ENCODE measurements at places on chromosomes 1 and 21. TPM values are rescaled to one million over a fixed set of nuclear protein-coding genes. Genes with fewer than 3 reads are reported as not detected.

DNA sequence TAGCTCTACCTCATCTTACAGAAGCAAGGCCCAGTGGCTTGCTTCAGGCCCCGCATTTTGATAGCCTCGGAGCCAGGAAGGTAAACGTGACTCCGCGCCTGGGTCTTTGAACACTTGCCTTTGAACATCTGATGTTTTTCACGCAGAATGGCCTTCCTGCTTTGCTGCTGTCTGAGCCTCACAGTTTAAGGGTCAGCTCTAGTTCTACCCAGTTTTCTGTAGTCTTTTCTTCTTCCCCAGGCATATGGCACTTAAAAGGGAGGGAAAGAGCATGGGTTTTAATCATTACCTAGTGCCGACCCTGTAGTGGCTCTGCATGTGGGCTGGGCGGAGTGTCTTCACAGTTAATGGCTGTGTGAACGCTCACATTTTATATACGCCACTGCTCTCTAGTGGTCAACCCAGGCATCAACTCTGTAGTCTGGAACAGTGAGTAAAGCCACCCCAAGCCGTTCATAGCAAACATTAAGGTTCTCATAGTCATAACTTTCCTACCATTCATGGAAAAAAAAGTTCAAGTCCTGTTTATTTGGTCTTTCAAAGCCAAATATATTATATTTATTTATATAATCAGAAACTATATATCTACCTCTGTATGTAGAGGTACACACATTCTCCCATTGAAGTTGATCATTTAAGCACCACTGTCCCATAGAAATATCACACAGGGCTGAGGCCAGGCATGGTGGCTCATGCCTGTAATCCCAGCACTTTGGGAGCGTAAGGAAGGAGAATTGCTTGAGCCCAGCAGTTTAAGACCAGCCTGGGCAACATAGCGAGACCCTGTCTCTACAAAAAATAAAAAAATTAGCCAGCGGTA is 78.1 kb downstream of the IER5 start:
- peak; percentile 77 for DNase-seq

Gene LMOD1
- 50.1 TPM for total RNA-seq

- DNase-seq = no peak
Measured at GRCh38 chr1:23217421-23218115, at the start of gene HTR1D. HTR1D (minus strand) TSS chr1:23217502; CDS start chr1:23194219, 23,283 bp downstream.

- no peak for DNase-seq
Measured at GRCh38 chr1:40252601-40253000, 4.9 kb downstream of the TMCO2 start.

DNA sequence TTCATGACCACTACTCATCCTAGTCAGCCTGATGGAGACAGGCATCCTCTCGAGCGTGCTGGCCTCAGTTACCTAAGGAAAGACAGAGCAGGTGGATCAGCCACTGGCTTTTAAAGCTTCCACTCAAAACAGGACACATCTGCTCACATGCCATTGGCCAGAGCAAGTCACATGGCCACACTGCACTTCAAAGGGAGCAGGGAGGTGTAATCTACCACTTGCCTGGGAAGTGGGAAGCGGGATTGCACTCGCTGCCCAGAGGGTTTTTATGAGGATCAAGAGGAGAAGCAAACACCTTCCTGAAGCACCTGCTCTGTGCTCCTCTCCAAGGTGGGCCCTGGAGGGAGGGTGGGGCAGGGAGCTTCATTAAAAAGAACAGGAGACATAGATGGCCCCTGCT is 108.0 kb downstream of the TAS1R2 start:
- DNase-seq = no peak

GRCh38 chr21:37244501-37245095 is 22.5 kb downstream of the VPS26C start:
- no peak for DNase-seq

Gene IL19
- 1.7 TPM for total RNA-seq

GRCh38 chr1:223229756-223230155 is 86.7 kb upstream of the TLR5 start:
- no peak for DNase-seq

GRCh38 chr21:16587141-16587581 is 857.4 kb downstream of the USP25 start:
- peak; percentile 54 for DNase-seq

DNA sequence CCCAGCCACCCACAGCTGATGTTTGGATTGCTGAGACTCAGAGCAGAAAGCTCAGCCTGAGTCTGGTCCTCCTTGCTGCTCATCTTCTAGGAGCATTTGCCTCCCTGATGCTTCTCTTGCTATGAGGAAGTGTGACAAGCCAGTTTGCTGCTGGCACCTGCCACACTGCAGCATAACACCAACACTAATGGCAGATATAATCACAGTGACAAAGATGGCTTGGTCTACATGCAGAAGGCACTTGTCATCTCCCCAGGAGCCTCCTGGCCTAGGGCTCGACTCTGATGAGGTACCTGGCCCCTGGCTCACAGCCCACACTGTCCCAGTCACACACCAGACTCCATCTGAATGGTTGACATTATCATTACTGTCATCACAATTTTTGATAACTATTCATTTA is 13.9 kb upstream of the PSMB2 start:
- no peak for DNase-seq

- DNase-seq = peak; percentile 33
Measured at GRCh38 chr1:88773540-88774150, 89.6 kb downstream of the PKN2 start.

DNA sequence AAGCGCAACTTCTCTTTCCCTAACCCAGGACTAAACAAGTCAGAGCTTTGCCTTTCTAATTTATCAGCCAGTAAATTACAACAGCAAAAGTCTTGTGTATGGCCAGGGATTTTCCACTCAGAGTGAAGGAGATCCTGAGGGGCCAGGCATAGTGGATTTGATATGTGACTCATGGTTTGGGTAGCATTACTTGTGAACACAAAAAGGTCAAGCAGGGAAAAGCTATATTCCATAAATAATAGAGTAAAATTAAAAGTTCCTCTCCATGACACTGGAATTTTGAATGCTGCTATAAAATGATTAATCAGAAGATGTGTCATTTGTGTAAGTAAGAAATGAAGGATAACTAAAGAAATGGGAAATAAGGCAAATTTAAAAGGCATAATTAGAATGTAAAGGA is 284.8 kb downstream of the HLX start:
- DNase-seq = peak; percentile 56

Gene SMYD3
- total RNA-seq = 36.1 TPM

GRCh38 chr1:229344937-229345684 is 2.3 kb upstream of the CCSAP start:
- DNase-seq = peak; percentile 10

DNA sequence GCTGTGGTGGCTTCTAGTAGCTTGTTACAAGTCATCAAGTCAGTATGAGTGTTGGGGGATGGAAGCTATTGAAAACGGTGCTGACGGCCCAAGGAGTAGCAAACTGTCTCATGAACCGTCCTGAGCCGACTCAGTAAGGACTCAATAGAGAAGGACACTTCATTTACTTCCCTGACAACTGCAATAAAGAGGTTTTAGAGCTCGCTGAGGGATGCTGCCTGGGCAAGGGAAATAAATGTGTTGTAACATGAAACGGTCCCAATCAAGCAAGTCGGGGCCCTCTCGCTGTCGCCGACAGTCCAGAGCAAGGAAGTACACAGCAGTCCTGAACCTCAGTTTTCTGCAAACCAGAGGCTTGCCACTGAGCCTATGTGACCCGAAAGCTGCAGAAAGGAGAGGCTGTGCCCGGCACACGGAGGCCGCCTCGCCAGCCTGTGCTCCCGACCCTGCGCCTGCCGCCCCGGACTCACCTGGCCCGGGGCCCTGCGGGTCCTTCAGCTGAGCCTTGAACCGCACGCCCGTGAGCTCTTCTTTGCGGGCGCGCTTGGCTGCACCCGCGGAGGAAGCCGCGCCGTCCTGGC is 423 bp downstream of the URB1 start:
- DNase-seq = peak; percentile 19

GRCh38 chr21:31604591-31605190 is 54.8 kb upstream of the SOD1 start:
- DNase-seq = peak; percentile 60

- no peak for DNase-seq
Measured at GRCh38 chr1:47418122-47418521, 2.0 kb downstream of the FOXE3 start.

- peak; percentile 72 for DNase-seq
Measured at GRCh38 chr1:67832737-67833601, at the start of gene GNG12. GNG12 (minus strand) TSS chr1:67833467; CDS start chr1:67707686, 125,781 bp downstream.

GRCh38 chr1:18735224-18735997 is 104.8 kb downstream of the PAX7 start:
- no peak for DNase-seq

DNA sequence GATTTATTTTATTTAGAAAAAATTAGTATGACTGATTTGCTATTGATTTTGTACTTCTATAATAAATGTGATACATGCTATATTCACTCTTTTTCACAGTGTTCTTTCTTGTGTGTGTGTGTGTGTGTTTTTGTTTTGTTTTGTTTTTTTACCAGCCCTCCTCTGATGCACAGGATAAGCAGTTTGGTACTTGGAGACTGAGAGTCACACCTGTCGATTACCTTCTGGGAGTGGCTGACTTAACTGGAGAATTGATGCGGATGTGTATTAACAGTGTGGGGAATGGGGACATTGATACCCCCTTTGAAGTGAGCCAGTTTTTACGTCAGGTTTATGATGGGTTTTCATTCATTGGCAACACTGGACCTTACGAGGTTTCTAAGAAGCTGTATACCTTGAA is 35.9 kb downstream of the TSNAX start:
- no peak for DNase-seq

GRCh38 chr1:180504186-180504585 is 1.8 kb upstream of the ACBD6 start:
- no peak for DNase-seq

Gene OR6Y1
- total RNA-seq = not detected

Gene C1orf94
- not detected for total RNA-seq

DNA sequence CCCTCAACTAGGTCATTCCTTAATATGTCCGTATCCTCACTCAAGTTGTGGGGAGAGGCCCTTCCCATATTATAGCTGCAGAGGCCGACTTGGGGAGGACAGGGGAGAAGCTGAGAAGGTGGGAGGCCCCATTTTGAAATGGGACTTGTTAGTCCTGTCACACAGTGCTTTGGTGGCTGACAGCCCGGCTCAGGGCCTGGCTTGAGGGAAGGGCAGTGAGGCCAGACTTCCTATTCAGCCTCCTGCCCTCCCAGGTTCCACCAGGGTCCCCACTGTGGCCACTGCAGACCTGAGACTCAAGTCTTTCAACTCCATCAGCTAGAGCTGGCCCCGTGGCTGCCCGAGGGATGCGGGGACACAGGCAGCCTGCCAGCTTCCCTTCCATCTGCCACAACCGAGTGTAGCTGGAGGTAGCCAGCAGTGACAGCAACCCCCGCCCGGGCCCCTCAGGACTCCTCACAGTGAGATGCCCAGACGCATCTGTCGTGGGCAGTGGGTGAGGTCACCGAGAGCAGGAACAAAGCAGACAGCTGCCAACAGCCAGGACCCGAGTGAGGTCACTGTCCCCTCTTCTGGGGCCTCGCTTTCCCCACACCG is 36.9 kb downstream of the SIM2 start:
- no peak for DNase-seq

DNA sequence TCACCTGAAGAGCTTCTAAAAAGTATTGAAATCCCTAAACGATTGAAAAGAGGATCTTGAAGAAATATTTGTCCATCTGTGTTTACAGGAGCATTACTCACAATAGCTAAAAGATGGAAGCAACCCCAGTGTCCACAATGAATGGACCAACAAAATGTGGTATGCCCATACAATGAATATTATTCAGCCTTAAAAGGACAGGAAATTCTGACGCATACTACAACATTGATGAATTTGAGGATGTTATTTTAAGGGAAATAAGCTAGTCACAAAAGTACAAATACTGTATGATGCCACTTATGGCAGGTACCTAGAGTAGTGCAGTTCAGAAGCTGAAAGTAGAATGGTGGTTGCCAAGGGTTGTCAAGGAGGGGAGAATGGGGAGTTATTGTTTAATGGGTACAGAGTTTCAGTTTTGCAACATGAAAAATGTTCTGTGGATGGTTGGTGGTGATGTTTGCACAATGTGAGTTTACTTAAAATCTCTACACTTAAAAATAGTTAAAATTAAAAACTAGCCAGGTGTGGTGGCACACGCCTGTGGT is 37.1 kb upstream of the GADD45A start:
- DNase-seq = no peak

DNA sequence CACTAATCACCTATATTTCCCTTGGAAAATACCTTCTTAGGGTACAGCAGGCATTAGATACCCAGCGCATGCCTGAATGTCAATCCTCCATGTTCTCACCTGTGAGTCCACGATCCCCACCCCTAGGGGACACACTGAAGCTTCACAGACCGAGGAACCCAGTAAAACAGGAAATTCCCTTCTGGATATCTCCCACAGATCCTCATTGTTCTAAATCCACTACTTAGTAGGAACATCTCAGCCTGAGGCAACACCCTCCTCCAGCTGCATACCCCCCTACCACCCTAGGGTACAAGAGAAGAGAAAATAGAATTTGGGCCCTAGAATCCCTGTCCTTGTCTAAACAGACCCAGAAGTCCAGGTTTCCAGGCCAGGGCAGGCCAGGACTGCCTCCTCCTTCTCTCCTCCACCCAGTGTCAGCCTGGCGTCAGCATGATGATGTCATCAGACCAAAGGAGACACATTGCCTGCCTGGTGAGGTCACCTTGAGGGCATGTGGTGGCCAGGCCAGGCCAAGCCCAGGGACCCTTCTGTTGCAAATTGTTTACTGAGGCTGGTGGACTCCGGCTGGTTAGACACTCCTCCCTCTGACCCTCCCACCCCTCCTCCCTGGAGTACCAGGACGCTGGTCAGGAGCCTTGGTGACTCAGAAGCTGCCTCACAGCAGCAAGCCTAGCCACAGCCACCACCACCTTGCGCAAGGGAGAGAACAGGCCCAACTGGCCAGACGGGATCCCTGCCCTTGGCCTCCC is 6.2 kb downstream of the NECTIN4 start:
- DNase-seq = peak; percentile 97

Gene MR1
- 35.8 TPM for total RNA-seq

Gene CBS
- total RNA-seq = 92.4 TPM

Gene ANKRD45
- total RNA-seq = 0.43 TPM

GRCh38 chr1:228095938-228096337 is 7.2 kb downstream of the C1orf35 start:
- DNase-seq = no peak

All from fibroblast of villous mesenchyme (primary cell).